ENCODE measurements at places on chromosomes 3 and 15.

DNA sequence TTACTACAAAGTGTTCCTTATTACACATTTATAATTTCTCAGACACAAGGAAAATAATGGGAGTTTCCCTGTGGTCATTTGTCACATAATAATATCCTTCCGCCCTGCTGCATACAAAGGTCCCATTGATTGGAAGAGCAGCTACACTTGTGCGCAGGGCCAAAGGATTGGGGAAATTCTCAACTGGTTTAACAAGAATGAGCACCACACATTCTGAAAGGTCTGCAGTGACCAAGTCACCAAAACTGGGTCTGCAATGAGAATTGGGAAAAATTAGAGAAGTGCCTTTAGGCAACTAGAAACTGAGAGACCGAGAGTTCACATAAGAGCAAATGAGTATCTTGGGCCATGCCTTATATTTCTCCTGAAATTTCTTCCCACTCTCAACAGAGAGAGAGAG, 98.2 kb upstream of the NR2F2 start:
- DNase-seq = no peak
- H3K4me3 ChIP-seq = no peak overlapping the region
- H3K4me1 ChIP-seq = 0 out of 2 replicates have a peak, but pooled peaks cover 3% of the 10 kb centered on the region
- no peak overlapping the region for H3K27ac ChIP-seq

GRCh38 chr3:11001658-11002021, 9.1 kb downstream of the SLC6A1 start:
- 0 out of 2 replicates have a peak, but pooled peaks cover 4% of the 10 kb centered on the region for H3K4me1 ChIP-seq
- DNase-seq = no peak
- no peak overlapping the region for H3K27ac ChIP-seq
- no peaks in the 10 kb centered on the region for H3K36me3 ChIP-seq

GRCh38 chr15:59797756-59798604, 108.9 kb upstream of the BNIP2 start:
- no peak overlapping the region for H3K4me3 ChIP-seq
- H3K27ac ChIP-seq = no peak overlapping the region
- H3K4me1 ChIP-seq = no peaks in the 10 kb centered on the region
- H3K36me3 ChIP-seq = no peaks in the 10 kb centered on the region

DNA sequence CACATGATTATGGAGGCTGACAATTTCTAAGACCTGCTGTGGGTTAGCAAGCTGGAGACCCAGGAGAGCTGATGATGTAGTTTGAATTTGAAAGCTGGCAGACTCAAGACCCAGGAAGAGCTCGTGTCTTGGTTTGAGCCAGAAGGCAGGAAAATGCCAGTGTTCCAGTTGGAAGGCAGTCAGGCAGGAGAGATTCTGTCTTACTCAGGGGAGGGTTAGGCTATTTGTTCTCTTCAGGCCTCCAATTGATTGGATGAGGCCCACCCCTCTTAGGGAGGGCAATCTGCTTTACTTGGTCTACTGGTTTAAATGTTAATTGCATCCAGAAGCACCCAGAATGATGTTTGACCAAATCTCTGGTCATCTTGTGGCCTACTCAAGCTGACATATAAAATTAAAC, 40.4 kb upstream of the IGF2BP2 start:
- no peak overlapping the region for H3K27ac ChIP-seq
- H3K4me3 ChIP-seq = no peak overlapping the region
- H3K4me1 ChIP-seq = no peaks in the 10 kb centered on the region
- no peaks in the 10 kb centered on the region for H3K36me3 ChIP-seq

DNA sequence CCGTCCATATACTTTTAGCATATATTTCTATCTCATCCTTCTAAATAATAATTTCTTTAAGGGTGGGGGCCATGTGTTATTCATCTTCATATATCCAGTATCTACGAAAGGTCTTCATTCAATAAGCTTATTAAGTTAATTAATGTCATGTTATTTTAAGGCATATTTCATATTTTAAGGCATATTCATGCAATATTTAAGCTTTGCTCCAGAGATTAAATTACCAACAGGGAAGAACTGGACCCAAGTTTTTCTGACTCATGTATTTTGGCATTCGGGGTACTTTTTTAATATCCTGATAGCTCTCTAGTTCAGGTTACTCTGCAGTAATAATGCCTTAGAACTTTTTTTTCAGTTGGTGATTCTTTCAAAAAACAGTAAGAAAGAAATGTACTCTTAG, 27.4 kb downstream of the PHC3 start:
- no peak for DNase-seq
- no peaks in the 10 kb centered on the region for H3K27me3 ChIP-seq
- no peak overlapping the region for H3K27ac ChIP-seq
- H3K36me3 ChIP-seq = no peaks in the 10 kb centered on the region

DNA sequence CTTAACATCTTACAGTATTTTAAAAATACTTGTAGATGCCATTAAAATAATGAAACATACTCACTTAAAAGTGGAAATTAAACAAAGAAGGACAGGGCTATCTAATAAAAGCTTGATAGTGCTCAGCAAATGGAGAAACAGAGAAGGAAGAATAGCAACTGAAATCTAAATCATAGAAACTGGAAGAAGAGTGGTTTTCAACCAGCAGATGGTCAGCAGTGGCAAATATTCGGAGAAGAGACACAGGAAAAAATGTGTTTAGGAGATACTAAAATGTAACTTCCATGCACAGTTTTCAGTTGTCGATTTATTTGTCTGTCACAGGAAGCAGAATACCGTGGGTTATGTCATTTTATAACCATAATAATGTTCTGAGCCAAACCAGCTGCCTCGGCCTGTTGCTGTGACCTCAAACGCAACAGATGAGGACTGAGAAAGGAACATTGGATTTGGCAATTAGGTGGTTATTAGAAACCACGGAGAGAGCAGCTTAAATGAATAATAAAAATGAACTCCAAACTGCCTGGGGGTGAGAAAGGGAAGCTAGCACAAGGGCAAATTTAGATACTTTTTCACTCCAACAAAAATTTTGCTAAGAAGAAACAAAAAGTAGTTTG, 246.6 kb upstream of the KCNMB2 start:
- no peaks in the 10 kb centered on the region for H3K4me1 ChIP-seq
- H3K36me3 ChIP-seq = no peaks in the 10 kb centered on the region
- DNase-seq = no peak
- H3K4me3 ChIP-seq = no peak overlapping the region

- peaks cover 5% of the 10 kb centered on the region for H3K4me1 ChIP-seq
- no peaks in the 10 kb centered on the region for H3K36me3 ChIP-seq
- H3K27me3 ChIP-seq = no peaks in the 10 kb centered on the region
- no peak for DNase-seq
- H3K27ac ChIP-seq = no peak overlapping the region
Observed at GRCh38 chr15:84953136-84953535, 28.5 kb upstream of the PDE8A start.

GRCh38 chr3:178964551-178964950, 107.1 kb downstream of the ZMAT3 start:
- H3K27me3 ChIP-seq = no peaks in the 10 kb centered on the region
- 0 out of 2 replicates have a peak, but pooled peaks cover 3% of the 10 kb centered on the region for H3K4me1 ChIP-seq
- H3K4me3 ChIP-seq = no peak overlapping the region
- H3K36me3 ChIP-seq = no peaks in the 10 kb centered on the region
- no peak for DNase-seq

DNA sequence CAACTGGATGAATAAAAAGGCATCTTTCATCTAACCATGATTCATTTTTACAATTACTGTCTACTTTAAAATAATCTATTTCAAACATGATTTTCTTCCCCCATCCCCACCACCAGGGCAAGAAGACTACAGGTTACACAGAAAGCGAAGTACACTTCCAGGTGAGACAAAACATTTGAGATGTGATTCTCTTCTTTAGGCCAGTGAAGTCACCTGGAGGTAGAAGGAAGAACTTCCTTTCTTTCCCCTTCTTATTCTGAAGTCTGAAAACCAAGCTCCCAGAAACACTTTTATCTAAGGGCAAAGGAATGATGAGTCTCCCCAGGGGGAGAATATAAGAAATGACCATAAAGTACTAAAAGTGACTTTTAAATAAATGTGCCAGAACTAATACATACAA, 36.7 kb downstream of the SHQ1 start:
- DNase-seq = no peak
- H3K4me3 ChIP-seq = no peak overlapping the region
- H3K27me3 ChIP-seq = no peaks in the 10 kb centered on the region

DNA sequence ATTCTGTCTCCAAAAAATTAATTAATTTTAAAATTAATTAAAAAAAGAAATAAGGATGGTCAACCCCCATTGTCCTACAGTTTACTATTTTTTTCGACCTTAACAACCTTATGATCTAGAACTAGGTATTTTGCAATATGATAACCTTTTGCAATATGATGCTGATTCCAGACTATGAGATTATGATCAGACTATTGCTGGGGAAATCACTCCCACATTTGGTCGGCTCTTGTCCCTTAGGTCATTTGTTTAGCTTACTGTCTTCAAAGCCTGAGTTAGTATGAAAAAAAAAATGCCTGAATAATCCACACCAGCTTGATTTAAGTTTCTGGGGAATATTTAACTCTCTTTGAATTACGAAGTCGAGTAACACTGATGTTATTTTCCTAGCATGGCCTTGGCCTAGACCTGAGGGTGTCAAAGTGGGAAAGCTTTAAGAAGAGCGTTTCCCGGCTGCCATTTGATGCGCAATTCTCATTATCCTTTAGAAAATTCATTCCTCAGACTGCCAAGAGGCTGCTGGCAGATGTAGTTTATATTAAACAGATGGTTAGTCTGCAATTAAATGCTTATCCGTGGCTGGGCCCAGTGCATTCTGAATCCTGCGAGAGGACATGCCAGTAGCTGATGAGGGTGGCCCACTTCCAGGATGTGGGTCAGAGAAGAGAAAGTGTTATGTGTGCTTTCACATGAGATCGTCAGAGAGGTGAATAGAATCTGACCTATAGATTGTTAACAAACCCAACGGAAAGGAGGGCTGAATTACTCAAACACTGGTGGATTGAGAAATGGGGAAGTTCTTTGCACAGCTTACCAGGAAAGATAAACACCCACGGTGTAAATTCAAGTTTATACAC, 496.0 kb upstream of the THBS1 start:
- DNase-seq = no peak
- H3K4me1 ChIP-seq = no peaks in the 10 kb centered on the region
- no peak overlapping the region for H3K4me3 ChIP-seq
- no peak overlapping the region for H3K27ac ChIP-seq

- no peaks in the 10 kb centered on the region for H3K27me3 ChIP-seq
- H3K36me3 ChIP-seq = no peaks in the 10 kb centered on the region
- no peak overlapping the region for H3K4me3 ChIP-seq
- H3K27ac ChIP-seq = no peak overlapping the region
- H3K4me1 ChIP-seq = no peaks in the 10 kb centered on the region
Observed at GRCh38 chr15:50107591-50108408, 11.2 kb downstream of the ATP8B4 start.

DNA sequence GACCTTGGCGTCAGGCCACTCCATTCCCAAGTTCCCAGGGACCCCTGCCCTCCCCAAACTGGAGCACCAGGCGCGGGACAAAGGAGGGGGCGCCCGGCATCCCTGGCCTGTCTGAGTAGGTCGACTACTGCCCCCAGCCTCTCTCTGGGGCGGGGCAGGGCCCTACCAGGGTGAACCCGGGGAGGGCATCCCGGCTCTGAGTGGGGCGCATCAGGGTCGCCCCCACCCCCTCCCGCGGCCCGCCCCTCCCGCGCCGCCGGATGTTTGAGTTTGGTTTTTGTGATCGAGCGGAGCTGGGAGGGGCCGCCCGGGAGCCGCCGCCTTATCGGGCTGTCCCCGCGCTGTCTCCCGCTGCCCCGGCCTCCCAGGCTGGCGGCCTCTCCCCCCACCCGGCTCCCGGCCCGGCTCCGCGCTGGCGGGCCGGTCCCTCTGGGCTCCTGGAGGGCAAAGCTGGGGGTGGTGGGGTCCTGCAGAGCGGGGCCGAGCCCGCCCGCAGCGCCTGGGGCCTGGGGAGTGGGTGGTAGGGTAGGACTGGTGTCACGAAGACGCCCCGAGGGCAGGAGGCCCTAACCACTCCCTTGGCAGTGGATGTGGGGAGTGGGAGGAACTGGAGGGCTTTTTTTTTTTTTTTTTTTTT, 47.2 kb upstream of the SMAD6 start:
- H3K36me3 ChIP-seq = no peaks in the 10 kb centered on the region
- DNase-seq = no peak
- H3K4me1 ChIP-seq = peaks cover 10% of the 10 kb centered on the region
- no peak overlapping the region for H3K4me3 ChIP-seq
- H3K27ac ChIP-seq = no peak overlapping the region

DNA sequence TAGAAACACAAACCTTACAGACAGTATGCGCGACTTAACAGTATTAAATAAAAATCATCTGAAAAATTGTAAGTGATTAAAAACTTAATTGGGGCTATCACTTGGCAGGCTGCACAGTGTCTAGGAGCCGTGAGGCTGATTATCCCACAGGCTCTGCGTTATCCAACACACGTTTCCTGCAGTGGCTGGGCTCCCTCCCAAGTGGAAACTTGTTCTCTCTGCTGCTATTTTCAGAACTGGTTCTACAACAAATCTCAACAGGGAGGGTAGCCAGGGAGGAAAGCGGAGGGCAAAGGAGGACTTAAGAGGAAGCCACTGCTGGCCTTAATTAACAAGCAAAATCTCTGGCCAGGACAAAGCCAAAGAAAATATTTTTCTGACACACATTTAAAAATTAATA, 555.2 kb downstream of the MAGI1 start:
- no peak overlapping the region for H3K4me3 ChIP-seq
- no peaks in the 10 kb centered on the region for H3K36me3 ChIP-seq
- no peak overlapping the region for H3K27ac ChIP-seq
- peaks cover 10% of the 10 kb centered on the region for H3K4me1 ChIP-seq
- no peaks in the 10 kb centered on the region for H3K27me3 ChIP-seq

DNA sequence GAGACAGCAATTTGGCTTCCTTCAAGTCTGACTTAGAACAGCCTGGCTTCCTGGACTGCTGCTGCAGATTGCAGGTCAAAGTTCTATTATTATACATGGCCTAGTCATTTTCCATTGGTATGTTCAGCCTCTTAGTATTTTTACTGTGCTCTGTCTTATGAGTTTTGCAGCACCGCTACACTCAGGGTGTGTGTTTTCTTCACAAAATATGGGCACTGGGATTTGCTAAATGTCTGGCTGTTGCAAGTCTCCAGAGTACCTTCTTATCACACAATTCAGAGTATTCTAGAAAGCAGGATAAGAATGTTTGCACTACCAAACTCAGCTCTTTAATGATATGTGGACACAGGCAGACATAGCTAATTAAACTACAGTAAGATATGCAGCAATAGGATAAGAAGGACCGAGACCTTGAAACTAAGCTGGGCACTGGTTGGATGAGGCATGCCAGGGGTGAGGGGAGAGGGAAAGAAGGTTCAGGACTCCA, 203.0 kb upstream of the PDZRN3 start:
- H3K4me3 ChIP-seq = no peak overlapping the region
- DNase-seq = no peak
- no peak overlapping the region for H3K27ac ChIP-seq
- no peaks in the 10 kb centered on the region for H3K27me3 ChIP-seq
- no peaks in the 10 kb centered on the region for H3K36me3 ChIP-seq
